Vagina (tissue), 2 donors: ENCODE measurements at places on chromosomes 3 and 15. TPM values are rescaled to one million over a fixed set of nuclear protein-coding genes. Genes with fewer than 3 reads are reported as not detected.

- H3K27me3 ChIP-seq, result no peaks in the 10 kb centered on the region
- no peak for DNase-seq
- no peak overlapping the region for H3K4me3 ChIP-seq
- no peaks in the 10 kb centered on the region for H3K4me1 ChIP-seq
These were observed 55.1 kb downstream of the PEX5L start for GRCh38 chr3:179981646-179982045.

DNA sequence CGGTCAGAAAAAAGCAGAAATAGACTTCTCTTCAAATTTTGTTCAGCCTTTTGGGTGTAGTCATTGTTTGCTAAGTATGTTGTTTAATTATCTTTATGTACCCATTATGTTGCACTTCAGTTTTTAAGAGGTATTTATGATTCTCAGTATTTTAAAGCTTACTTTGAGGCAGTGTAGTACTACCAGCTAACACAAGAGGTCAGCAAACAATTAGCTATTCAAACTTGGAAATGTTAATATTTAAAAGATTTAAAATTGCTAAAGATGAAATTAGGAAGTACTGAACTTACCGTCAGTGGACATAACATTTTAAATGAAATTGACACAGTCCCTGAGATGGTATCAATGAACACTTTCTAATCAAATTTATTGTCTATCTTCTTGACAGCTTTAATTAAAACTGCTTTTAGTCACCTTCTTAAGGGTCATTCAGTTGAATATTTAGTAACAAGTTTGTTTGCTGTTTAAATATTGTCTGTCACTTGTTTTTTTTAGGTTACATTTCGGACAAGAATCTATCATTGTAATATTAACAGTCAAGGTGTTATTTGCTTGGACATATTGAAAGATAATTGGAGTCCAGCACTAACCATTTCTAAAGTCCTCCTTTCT, 28.1 kb downstream of the NKIRAS1 start:
- H3K36me3 ChIP-seq, result peaks cover 5% of the 10 kb centered on the region
- no peak overlapping the region for H3K27ac ChIP-seq
- peaks cover 5% of the 10 kb centered on the region for H3K4me1 ChIP-seq
- no peaks in the 10 kb centered on the region for H3K27me3 ChIP-seq
- DNase-seq, result no peak

DNA sequence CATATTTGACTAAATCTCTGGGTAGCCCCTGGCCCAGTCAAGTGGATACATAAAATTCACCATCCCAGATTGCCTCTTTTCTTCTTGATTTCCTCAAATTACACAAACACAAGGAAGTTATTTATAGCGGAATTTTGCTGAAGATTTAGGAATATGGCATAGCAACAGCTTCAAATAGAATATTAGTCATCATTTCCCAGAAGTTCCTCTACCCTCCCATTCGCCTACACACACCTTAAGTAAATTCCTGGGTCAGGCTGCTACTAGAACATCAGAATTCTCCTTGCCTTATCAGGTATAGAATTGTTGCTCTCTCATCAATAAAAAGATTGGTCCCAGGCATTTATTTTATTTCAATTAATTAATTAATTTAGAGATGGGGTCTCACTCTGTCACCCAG, 31.6 kb downstream of the MESD start:
- no peaks in the 10 kb centered on the region for H3K27me3 ChIP-seq
- peaks cover 5% of the 10 kb centered on the region for H3K4me1 ChIP-seq
- no peak overlapping the region for H3K27ac ChIP-seq
- DNase-seq, result no peak
- H3K4me3 ChIP-seq, result no peak overlapping the region

The HRG gene
- 0.25 TPM for total RNA-seq
